Lower lobe of right lung (tissue), 2 donors: ENCODE measurements at places on chromosomes 3 and 15.

DNA sequence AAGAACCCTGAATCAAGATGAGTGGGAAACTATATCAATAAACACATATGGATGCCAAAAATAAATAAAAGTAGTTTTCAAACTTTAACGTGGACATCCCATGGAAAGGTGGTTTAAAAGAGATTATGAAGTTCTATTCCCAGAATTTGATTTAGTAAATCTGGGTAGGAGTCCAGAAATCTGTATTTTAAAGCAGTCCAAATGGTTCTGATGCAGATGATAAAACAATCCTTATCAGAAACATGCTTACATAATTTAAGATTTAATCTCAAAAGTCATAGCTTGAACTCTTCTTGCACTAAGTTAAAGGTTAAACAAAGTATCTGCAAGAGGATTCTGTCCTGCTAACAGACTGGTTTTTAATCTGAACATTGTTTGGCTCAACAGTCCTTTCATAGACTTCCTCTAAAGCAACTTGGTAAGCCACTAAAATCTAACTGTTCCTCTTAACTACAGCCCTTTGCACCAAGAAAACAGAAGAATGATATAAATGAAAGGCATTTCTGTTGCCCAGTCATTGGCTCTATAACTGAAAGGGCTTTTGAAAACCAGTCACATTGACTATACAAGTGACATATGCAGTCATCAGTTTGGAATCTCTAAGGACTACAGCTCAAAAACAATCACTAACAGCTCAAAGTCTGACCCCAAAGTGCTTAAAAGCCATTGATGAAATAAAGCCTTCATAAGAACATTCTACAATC is 23.4 kb upstream of the MAP4 start:
- DNase-seq = no peak

DNA sequence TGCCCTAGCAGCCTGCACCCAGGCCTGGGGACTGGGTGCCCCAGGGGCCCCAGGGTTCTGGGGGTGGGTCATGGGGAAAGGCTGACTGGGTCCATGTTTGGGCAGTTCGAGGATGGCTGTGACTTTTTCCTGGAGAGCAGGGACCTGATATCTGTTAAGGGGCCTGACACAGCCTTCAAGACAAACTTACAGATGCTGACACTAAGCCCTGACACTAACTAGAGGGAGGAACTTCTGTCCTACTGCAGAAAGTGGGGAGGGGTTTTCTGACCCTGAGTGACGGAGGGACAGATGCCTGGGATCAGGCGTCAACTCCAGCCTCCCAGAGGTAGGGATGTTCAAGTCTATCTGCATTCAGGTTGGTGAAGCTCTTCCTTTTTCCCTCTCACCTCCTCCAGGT is 45.0 kb upstream of the SLC6A11 start:
- no peak for DNase-seq

DNA sequence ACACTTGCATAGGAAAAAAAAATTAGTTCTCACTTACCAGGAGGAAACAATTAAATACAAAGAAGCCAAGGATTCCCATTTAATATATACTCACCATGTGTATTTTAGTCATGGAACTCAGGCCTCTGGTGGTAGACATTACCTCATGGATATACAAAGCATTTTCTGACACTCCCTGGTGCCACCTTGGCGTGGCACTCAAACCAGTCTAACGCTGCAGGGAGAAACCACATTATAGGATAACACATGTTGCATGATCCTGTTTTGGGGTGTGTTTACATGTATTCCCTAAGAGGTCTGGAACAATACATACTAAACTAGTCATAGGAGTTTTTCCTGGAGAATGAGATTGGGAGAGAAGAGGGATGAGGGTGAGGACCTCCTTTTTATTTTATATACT is 5.9 kb upstream of the RTF1 start:
- DNase-seq = no peak

- DNase-seq = no peak
These were observed 3.5 kb downstream of the SLITRK3 start for GRCh38 chr3:165192610-165193192.

- DNase-seq = no peak
These were observed 51.9 kb downstream of the HOMER2 start for GRCh38 chr15:82900511-82901060.

DNA sequence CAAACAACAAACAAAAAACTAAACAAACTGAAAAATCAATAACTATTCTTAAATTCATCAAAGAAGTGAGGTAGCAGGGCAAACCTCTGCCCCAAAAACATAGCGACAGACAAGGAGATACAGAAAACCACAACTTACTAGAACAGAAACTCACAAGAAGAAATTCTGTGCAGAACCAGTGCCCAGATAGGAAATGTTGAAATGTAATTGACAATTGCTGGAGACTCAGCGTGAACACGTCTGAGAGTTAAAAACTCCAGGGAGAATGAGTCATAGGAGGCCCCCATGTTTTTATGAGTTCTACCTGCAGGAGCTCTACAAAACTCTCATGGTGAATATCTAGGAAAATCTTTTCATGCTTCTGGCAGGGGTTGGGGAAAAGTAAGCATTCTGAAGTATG is 95.5 kb upstream of the SETMAR start:
- no peak for DNase-seq

GRCh38 chr3:111786922-111787321 is 72.1 kb upstream of the PHLDB2 start:
- no peak for DNase-seq

- no peak for DNase-seq
These were observed 609.1 kb upstream of the GRM7 start for GRCh38 chr3:6251612-6252400.

DNA sequence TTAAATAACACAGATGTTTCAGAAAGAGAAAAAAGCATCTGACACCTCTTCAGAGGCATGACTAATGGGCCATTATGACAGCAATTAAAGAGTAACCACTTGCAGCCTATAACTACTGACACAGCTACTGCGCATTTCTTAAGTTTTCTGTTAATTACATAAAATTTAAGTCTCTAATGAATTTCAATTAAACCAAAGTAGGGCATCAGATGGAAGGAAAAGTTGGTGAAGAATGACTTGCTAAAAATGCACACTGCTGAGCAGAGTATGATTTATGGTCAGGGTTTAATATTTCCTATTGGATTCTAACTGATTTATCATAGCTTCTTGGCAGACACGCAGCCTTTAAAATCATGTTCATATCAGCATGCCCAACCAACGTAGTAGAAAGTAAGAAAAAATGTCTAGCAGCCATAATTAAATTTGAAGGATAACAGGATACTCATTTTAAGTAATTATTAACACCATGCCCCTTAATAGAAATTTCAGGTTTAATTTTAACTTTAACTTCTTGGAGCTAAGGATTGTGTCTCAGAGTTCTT is 140.0 kb downstream of the CBLB start:
- DNase-seq = no peak

DNA sequence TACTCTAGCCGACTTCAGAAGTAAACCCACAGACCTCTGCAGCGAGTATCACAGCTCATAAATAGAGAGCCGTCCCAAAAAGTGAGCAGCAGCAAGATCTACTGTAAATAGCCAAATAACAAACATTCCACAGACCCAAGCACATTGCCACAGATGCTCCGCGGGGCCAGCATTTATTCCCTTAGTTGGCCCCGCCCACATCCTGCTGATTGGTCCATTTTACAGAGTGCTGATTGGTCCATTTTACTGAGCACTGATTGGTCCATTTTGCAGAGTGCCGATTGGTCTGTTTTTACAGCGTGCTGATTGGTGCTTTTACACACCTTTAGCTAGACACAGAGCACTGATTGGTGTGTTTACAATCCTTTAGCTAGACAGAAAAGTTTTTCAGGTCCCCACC is 17.3 kb upstream of the GABRB3 start:
- no peak for DNase-seq

DNA sequence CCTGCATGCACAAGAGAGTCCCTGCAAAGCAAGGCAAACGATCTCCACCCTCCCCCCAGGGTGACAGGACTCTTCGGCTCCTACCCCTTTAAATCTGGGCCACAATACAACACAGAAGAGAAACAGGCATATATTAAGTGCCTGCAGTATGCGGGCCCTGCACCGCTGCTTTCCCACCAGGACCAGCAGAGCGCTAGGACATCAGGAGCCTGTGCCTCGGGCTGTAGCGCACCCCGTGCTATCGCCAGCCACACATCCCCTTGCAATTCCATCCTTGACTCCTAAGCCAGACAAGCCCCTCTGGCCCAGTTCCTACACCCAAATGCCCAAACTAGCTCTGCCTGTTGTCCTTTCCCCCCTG is 4.1 kb downstream of the GALNT15 start:
- no peak for DNase-seq

- no peak for DNase-seq
These were observed 166.1 kb downstream of the PYDC2 start for GRCh38 chr3:191627064-191627463.

DNA sequence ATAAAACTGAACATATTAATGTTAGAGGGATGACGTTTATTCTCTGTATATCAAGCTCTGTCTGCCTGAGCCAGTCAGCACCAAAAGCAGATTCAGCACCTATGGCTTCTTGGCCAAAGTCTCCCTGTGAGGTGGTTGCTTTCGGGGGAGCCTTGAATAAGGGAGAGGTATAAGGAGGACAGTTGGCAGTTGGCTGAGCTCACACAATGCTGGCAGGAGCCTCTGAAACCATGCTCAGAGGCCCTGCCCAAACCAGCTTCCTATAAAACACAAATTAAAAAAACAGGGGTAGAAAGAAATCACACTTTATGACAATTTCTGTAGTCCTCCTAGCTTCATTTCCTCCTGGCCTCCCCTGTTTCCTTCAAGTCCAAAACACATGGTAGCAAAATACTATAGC is 18.8 kb downstream of the ARHGEF3 start:
- no peak for DNase-seq

GRCh38 chr3:60764870-60765269 is 486.4 kb downstream of the FHIT start:
- DNase-seq = no peak

DNA sequence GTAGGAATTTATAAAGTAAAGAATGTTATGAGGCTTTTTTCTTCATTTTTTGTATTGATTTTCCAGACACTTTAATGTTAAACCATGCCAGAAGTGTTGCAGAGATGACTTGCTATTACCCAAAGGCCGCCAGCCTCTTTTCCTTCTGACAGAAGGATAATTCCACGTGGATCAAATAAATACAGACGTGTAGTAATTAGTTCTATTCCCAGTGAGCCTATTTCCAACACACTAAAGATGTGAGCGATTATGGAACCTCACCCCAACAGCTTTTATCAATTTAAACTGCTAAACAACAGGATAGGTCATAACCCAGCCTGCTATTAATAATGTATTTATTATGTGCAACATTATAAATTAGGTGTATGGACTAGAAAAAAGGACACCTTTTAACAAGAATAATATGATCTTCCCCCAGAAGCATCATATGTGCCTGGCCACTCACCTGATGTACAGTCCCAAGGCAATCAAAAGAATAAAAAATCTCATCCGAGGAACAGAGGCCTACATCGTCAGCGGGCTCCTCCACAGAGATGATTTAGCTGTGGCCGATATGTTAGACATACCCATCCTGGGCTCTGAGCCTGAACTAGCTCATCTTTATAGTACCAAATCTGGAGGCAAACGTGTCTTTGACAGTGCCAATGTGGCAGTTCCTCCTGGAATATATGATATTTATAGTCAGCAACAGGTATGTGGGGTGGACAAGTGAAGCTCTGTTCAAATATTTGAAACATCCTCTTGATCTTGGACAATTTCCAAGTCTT is 125.9 kb upstream of the C15orf61 start:
- no peak for DNase-seq
